ENCODE measurements at places on chromosomes 12 and 14.

DNA sequence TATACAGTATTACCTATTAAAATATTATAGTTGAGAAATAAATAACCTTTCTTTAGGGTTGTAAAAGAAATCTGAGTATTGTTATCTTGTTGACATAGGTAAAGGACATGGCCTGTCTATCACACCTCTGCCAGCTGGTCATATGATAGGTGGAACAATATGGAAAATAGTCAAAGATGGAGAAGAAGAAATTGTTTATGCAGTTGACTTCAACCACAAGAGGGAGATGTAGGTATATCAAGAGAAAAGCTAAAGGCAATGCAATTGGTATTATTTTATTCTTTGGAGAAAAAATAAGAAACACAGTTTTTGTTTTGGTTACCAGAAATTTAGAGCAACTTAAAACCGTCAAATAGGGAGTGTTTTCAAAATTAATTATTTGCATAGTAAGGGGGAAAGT lies 13.5 kb downstream of the CPSF2 start:
- DNase-seq: peak; percentile 18

GRCh38 chr12:128856035-128856790 lies 2.9 kb downstream of the GLT1D1 start:
- no peak for DNase-seq

DNA sequence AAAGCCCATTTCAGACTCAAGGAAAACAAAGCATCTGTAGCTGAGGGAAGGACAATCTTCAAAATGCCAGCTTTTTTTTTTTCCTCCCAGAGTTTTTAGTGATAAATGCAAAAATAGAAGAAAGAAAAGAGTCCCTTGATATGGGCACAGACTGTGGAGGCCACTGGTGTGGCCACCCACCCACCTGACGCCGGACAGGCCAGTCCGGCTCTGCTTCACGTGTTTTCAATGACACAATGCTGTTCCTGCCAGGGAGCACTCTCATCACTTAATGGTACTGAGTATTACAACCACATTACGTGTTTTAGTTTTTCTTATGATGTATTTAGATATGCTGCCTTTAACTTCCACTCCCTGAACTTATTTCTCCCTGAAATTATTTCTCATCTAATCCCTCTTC lies 155.7 kb upstream of the HIF1A start:
- no peak for DNase-seq

DNA sequence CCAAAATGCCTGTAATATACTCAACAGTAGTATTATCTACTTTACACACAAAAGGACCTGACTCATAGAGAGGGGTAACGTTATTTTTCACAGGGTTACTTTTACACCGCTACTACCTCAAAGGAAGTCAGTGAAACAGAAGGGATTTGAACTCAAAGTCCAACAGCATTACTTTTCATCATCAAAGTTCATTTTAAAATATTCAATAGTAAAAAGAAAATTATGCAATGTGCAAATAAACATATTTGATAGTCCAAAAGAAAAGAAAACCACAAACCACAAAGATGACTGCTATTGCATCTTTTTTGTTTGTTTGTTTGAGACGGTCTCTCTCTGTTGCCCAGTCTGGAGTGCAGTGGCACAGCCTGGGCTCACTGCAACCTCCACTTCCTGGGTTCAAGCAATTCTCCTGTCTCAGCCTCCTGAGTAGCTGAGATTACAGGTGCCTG lies 15.5 kb downstream of the KIF21A start:
- no peak for DNase-seq

- DNase-seq: no peak
These were observed 547 bp upstream of the PYGL start for GRCh38 chr14:50944647-50945413.

GRCh38 chr14:96748362-96748761 lies 48.8 kb upstream of the VRK1 start:
- no peak for DNase-seq

DNA sequence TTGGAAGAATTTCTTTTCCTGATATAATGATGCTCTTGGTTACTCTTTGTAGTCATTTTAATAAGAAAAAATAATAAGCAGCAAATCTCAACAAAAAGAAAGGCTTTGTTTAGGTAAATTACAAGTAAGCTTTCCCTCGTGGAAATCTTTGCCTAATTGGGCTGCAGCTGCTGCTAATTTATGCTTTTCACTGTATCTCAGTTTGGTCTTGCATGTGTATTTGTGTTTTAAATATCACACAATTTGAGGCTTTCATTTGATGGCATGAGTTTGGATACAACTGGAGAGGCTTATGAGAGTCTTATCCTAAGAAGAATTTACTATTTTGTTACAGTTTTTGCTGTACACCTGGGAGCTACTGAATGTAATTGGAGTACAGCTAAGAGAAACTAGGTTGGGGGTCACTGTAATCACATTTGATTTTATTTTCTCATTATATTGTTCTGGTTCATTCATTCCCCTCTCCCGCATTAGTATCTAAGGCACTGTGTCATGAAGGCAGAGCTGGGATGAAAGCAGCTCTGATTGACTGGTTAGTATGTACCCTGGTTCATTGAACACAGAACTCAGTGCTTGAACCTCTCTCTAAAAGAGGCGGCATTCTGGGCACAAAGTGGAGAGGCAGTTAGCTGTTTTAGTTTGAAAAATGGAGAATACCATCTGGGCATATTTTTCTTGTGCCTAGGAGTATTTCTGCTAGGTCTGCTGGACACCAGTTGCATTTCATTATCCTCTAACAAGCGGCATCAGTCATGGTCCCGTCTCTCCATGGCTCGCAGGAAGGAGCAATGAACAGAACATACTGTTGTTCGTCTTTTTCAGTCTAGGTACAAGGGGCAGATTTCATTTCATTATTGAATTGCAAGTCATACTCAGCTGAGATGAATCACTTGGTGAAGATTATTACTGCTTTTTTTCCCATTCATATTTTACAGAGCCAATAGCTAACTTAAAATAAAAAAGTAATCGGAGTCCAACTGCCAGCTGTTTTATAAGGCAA lies 118.0 kb upstream of the TMEM260 start:
- DNase-seq: no peak

DNA sequence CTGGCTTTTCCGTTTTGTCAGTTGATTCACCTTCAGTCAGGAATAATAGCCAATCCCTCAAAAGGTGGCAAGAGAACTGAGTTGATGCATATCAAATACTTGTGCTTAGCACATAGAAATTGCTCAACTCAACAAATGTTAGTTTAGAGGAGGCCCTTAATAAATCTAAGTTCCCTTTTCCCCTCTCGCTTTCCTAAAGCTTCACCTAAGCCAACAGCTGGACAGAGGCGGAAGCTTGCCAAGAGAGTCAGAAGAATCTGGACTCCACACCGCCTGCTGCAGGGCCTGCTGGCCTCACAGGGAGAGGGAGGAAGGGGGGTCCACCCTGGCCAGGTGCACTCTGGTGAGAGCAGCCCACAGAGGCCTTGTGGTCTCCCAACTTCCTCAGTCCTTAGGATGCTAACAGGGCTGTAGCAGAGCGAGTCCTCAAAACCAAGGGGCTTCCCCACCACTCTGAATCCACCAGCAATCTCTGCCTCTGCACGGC lies 213.1 kb downstream of the CHST11 start:
- no peak for DNase-seq

- DNase-seq: no peak
These were observed 68.2 kb upstream of the E2F7 start for GRCh38 chr12:77133566-77133965.

DNA sequence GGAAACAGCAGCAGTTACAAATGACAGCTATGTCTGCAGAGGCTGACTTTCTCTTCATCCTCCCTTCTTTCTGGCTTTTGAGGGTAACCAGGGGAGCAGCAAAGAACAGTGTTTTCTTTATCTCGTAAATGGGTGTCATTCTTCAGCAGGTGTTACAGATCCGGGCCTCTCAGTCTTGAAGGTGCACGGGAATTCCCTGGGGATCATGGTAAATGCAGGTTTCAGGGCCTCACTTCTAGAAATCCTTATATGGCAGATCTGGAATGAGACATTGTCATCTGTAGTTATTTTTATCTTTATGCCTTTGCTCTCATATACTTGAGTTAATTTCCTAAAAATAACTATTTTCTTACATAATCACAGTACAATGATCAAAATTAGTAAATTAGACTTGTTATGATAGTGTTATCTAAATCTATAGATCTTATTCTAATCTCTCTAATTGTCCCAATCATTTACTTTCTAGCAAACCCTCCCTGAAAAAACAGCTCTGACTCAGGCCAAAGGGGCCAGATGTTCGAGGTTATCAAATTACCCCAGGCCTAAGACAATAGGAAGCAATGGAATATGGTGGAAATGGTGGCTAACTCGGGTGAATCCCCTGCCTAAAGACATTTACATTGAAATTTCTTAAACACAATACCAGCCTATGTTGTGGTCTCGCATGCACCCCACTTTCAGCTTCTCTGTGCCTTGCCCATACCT lies 145.0 kb downstream of the CAND1 start:
- DNase-seq: no peak

- no peak for DNase-seq
These were observed 4.8 kb upstream of the PLEK2 start for GRCh38 chr14:67416810-67417209.

GRCh38 chr12:98757455-98757854 lies 112.4 kb downstream of the APAF1 start:
- DNase-seq: no peak

DNA sequence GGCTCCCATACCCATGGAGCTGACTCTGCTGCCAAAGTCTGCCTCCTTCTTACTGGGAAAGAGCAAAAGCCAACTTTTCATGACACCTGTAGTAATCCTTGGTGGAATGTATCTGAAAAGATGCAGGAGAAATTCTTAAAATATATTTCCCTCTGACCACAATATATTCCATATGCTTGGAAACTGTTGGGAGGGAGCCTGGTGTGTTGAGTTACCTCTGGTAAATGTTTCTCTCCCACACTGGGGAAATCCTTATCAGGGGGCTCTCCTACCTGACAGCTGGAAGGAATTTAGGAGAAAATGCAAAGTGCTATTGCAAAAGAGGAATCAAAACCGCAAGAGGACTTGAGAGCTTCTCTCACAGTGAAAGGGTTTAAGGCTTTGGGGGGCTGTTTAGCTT lies 139.4 kb downstream of the TBX5 start:
- peak; percentile 82 for DNase-seq

DNA sequence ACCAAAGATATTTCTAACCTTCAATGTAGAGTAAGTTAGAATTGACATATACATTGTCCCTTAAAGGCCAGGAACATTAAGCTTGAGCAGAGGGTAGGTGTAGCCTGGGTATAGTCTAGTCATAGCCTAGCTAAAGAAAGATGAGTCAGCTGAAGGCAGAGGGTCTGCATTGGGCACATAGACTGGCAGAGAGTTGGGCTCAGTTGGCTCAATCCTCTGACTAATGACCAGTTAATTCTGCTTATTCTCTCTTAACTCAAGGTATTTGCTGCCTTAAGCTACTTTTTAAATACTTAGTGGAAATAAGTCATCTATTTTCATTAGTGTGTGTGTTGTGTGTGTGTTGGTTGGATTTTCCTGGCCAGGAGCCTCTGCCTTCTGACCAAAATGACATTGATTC lies 467.1 kb downstream of the RAD51B start:
- no peak for DNase-seq

GRCh38 chr12:67940780-67941243 lies 48.4 kb upstream of the IFNG-AS1 start:
- no peak for DNase-seq

DNA sequence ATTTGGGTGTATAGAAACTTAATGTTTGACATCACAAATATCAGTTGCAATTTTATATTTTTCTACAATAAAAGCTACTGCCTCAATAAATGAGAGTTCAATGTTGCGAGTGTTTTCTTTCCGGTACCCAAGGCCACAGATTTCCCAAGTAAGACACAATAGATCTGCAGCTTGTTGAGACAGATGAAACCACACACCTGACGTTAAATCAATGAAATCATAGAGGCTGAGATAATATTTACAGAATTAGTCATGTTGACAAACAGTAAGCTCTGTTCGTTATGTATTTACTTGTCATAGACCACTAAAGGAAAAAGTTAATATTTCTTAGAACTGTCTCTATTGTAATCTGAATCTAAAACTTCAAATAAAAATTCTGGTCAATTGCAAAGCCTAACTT lies 49.2 kb upstream of the PTHLH start:
- no peak for DNase-seq

DNA sequence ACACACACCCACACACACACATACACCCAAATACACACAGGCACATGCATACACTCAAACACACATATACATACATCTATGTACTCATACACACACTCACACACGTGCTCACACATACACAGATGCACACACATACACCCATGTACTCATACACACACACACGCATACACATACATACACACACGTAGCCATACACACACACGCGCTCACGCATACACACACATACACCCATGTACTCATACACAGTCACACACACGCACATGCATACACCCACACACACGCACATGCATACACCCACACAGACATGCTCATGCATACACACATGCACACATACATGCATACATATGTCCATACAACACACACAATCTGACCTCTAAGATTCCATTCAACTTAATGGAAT lies 87.7 kb upstream of the ANO2 start:
- no peak for DNase-seq

DNA sequence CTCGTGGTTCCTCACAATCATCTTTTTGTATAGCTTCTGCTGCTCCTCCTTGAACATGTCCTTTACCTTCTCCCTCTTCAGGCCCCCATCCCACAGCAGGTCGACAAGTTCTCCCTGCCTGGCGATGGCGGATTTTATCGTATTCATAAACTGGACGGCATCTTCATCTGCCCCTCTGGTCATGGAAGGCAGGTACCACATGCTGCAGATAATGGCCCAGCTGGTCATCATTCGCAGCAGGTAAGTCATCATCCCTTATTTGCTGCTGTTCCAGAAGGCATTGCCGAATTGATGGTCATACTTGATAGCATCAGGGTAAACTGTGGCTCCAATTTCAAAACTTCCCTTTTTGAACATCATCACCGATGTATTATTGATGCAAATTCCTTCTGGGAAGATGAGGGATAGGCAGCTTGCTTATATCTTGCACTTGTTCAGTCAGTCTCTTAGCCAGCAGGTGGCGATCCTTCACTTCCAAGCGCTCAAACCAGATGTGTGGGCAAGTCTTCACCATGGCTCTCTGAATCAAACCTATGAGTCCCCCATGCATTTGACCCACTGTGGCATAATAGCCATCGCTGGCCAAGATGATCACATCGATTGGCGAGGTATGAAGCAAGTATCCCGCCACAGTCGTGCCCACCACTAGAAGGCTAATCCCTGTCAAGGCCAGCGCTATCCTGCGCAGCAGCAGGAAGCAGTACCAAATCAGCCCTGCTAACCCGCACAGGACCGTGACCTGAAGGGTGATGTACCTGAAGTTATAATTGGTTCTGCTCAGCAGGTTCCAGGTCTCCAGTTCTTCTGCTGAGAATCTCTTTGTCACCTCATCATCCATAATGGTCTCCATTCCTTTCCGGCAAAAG lies 381.5 kb upstream of the STXBP6 start:
- DNase-seq: no peak
